Hepatocyte (in vitro differentiated cells): ENCODE measurements at places on chromosomes 4 and X. TPM values are rescaled to one million over a fixed set of nuclear protein-coding genes. Genes with fewer than 3 reads are reported as not detected.

GRCh38 chr4:149398993-149399392 is 416.6 kb downstream of the IQCM start:
- no peak for DNase-seq

DNA sequence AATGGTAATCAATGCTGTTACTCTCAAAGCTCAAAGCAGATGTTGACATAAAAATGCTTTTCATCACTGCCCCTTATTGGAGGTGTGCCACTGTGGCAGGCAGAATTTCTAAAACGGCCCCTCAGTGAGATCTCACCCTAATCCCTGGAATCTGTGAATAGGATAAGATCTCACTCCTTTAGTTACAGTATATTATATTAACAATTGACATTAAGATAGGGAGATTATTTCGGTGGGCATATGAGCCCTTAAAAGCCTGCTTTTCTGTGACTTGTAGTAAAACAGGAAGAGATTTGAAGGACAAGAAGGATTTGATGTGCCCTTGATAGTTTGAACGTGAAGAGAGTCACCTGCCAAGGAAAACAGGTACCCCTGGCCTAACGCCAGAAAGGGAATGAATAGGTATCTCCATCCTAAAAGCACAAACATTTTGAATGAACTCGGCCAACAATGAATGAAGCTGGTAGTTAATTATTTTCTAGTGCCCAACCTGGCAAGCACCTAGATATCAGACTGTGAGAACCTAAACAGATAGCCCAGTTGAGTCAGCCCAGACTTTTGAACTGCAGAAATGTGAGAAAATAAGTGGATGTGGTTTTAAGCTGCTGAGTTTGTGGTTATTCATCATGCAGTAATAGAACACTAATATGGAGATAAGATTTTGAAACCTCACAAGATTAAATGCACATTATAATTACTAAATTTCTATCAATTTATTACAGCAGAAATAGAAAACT is 881.6 kb downstream of the PCDH18 start:
- DNase-seq, result peak; percentile 19

DNA sequence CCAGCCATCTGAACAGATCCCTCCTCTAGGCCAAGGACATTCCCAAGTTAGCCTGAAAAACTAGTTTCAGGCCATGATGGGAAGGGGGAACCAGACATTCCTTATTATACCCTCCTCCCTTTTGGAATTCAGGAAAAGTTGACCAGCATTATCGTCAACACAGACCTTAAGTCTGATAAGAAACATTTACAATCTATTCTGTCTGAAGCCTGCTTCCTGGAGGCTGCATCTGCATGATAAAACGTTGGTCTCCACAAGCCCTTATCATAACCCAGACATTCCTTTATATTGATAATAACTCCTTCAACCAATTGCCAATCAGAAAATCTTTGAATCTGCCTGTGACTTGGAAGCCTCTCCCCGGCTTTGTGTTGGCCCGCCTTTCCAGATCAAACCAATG is 44.3 kb downstream of the EFHC2 start:
- DNase-seq, result no peak

DNA sequence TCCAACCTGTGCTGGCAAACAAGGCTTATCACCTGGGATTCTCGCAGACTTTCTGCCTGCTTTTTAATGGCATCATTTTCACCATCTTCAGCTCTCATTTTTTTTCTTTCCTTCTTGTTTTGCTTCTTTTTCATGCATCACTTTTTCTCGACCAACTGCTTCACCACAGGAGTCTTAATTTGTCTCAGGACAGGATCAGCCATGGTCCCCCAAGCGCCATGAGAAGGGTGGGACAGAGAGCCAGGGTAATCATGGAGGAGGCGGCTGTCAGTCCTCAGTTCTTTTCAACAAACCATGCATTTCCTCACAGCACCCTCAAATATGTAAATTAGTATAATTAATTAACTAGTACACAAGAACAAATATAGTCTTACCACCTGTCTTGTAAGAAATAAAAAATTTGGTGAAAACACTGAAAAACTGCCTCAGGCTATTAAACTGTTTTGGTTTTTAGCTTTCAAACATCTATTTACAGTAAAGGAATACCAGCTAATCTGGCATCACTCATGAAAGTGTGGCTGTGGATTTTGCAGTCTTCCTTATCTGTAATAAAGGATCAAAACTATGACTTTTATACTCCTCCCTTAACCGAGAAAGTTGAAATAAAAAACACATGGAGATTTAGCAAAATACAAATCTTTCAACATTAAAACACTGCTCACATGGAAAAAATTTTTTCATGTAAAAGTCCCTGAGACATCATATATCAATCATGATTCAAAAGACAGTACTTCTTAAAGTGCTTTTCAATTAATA is 19.1 kb downstream of the EIF4E start:
- DNase-seq, result no peak

TXK gene
- 0.40 and 1.5 TPM in 2 replicates for total RNA-seq
